GM23338 (cell line): ENCODE measurements at places on chromosomes 5 and 9.

- no peak for DNase-seq
Measured at GRCh38 chr5:118378959-118379358, 609.4 kb downstream of the DTWD2 start.

- DNase-seq = peak; percentile 81
Measured at GRCh38 chr9:115117999-115118878, at the start of gene TNC. Gene TNC, minus strand, starts transcription at chr9:115118157. Its CDS starts 27,139 bp downstream, at chr9:115091018.

DNA sequence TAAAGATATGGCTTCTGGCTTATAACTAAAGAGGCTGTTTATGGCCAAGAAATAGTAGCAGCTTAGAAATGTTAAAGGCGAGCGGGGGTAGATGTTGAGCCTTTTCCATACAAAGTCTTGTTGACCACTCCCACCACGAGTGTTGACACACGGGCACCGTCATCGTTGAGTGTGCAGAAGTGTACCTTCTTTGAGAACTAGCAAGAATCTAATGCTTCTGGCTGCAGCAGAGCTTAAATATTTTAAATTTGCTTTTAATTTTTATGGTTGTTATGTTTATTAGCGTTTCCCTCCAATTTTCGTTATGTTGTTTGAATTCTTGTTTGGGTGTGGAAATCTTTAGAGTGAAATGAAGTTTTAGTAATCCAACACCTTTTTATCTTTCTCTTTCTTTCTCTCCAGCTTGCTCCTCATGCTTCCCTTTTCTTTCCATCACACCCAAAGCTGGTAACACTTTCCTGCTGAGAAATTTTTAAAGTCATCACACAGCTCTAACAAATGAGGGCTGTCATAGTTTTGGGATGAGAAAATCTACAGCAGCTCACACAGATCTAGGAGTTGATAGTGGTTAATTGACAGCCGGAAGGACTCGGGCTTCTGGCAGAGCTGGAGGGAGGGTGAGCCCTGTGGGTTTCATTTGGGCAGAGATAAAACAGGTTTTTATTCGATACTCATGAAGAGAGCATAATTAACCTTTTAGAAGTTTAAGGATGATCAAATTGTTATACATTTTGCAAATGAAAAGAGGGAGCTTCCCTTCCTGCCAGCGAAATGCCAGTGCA, 120.1 kb upstream of the ZNF608 start:
- DNase-seq = no peak

GRCh38 chr5:133723651-133724366, 111.5 kb upstream of the FSTL4 start:
- DNase-seq = no peak

GRCh38 chr9:130447193-130447816, 2.5 kb downstream of the ASS1 start:
- DNase-seq = no peak

GRCh38 chr9:82706786-82707185, 356.2 kb downstream of the RASEF start:
- DNase-seq = peak; percentile 21

- no peak for DNase-seq
Measured at GRCh38 chr5:176740702-176741496, 69.5 kb upstream of the UNC5A start.

GRCh38 chr9:98084396-98084795, 27.9 kb downstream of the NANS start:
- no peak for DNase-seq

GRCh38 chr9:87122947-87123685, 175.8 kb upstream of the GAS1 start:
- DNase-seq = no peak

- no peak for DNase-seq
Measured at GRCh38 chr5:91474201-91474600, 91.1 kb upstream of the ARRDC3 start.
